HS-5 (cell line): ENCODE measurements at places on chromosomes 1 and 21.

GRCh38 chr1:247291833-247292561 lies 36.1 kb downstream of the VN1R5 start:
- no peak for DNase-seq

DNA sequence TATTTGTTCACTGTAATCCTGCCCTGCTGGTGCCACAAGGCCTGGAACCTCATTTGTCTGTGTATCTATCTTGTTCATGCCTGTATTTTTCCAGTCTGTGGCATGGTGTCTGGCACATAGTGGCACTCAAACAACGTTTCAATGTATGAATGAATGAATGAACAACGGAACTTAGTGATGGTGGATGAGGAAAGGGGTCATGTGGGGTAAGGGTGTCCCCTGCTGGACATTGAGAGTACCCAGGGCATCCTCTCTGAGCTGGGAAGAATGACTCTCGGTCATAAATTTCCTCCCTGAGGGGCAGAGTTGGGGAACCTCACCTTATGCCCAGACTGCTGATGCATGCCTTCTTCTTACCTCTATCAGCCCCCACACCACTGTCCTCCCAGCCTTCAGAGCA lies 18.9 kb upstream of the ZNF683 start:
- no peak for DNase-seq

GRCh38 chr1:70234733-70235132 lies 13.6 kb downstream of the SRSF11 start:
- DNase-seq, result no peak

- DNase-seq, result peak; percentile 67
These were observed 159.1 kb upstream of the C8B start for GRCh38 chr1:57124768-57125446.

- no peak for DNase-seq
These were observed 4.1 kb downstream of the PPM1J start for GRCh38 chr1:112711041-112711440.

GRCh38 chr1:235670157-235670776 lies 20.7 kb upstream of the GNG4 start:
- DNase-seq, result no peak

DNA sequence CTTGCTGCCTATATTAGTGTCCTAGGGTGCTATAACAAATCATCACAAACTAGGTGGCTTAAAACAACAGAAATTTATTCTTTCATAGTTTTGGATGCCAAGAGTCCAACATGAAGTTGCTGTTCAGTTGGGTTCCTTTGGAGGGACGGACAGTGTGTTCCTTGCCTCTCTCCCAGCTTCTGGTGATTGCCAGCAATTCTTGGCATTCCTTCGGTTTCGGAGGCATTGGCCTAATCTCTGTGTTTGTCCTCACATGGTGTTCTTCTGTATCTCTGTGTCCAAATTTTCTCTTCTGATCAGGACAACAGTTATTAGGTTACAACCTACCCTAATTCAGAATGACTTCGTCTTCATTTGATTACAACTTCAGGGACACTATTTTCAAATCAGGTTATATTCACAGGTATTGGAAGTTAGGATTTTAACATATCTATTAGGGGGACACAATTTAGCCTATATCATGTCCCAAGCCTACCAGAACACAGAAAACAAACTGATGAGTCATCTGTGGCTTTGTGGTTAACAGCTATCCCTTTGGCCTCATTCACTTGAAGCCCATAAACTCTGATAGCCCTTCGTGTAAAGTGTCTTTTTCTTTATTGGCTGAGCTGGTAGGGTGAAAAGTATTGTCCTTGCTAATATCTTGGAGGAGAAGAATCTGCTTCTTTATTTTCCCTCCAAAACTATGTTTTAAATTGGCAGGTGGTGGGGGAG lies 83.2 kb upstream of the PAPPA2 start:
- no peak for DNase-seq

DNA sequence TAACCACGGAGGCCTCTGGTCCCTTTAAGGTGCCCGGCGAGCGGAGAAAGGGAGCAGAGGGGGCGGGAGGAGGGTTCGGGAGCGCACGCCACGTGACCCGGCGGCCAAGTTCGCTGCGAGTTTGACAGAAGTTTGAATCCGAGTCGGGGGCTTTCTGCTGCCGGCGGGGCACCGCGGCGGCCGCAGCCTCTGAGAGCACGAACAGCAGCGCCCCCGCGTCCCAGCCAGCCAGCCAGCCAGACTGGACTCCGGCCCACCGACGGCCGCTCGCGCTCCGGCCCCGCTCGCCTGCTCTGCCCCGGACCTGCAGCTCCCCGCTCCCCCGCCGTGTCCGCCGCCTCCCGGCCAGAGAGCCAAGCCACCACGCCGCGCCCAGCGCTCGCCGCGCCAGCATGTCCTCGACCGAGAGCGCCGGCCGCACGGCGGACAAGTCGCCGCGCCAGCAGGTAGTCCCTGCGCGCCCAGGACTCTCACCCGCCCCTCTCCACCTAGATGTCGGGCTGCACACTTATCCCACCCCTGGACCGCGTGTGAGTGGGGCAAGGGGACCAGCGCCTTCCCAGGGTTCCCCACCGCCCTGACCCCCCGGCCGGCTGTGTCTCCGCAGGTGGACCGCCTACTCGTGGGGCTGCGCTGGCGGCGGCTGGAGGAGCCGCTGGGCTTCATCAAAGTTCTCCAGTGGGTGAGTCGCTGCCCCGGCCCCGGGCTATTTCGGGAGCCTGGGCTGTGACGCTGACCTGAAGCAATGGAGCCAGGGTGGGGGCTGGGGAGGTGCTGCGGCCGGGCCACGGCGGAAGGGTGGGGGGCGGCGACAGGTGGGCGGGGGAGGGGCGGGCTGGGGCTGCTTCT lies at the start of gene SYPL2:
Gene SYPL2 (plus strand): TSS at position 95 of the 849 bp plus-strand sequence. CDS start 298 bp downstream, at position 393.
- no peak for DNase-seq

DNA sequence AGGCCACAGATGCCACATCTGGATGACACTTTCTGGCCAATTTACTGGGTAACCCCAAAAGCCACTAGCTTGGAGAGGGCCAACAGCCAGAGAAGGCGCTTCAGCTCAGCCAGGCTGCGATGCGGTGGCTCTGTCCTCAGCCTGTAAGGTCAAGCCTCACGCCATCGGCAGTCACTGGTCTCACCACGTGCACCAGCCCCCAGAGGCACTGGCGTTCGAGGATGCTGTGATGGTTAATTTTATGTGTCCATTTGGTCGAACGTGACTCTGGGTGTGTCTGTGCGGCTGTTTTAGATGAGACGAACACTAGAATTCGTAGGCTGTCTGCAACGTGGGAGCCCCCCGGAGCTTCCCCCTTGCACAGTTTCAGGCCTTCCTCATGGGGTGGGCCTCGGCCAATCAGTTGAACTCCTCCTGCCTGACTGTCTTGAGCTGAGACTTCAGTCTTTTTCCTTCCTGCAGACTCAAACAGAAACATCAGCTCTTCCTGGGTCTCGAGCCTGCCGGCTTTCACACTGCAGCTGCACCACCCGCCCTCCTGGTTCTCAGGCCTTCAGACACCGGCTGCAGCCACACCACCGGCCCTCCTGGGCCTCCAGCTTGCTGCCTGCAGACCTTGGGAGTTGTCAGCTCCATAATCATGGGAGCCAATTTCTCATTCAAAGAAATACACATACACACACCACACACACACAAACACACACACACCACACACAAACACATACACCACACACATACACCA lies 41.6 kb upstream of the SLC45A1 start:
- DNase-seq, result no peak

GRCh38 chr1:58975888-58976287 lies 192.0 kb upstream of the JUN start:
- no peak for DNase-seq

DNA sequence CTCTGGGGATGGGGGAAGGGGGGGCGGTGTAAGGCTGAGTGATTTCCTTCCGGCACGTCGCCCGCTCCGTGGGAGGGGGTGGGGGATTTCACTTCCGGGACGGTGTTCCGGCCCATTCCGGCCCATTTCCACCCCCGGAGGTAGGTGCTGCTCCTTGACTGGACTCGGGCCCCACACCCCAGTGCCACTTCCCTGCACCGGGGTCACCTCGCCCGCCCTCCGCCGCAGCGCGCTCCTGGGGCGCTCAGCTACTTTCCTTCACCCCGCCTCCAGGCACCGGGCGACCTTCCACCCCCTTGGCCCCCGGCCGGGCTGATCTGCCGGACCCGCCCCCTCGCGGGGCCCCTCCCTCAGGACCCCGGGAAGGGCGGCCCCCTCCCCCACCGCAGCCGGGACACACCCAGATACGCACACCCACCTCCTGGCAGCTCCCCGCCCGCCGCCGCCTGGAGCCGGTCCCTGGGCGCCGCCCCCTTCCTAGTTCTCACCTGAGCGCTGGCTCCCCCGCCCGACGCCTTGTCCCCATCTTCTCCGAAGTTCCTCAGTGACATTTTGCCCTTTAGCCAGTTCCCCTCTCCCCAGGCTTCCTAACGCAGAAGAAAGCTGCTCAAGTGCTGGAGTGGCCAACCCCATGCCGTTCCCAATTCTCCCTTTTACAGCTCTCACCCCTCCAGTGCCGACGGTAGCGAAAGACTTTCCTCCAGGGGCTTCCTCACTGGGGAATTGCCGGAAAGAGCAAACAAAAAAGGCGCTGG lies at the start of gene ZBTB37:
Gene ZBTB37 (plus strand): TSS at position 115 of the 755 bp plus-strand sequence. CDS start 1,846 bp downstream, outside the sequence.
- DNase-seq, result no peak

DNA sequence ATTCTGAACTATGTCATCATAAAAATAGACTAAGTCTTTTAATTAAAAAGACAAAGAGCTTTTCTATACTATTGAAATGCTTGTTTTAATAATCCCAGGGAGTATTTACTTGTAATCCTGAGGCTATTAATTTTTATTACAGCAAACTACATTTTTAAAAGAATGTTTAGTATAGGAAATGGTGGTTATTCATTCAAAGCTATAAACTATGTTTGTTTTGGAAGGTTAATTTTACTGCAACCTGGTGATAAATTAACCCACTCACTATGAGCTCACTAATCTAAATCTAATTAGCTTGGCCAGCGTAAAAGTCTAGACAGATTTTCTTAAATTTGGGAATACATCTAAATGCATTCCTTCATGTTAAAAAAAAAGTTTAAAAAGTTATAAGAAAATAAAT lies 13.8 kb upstream of the EYA3 start:
- DNase-seq, result no peak

DNA sequence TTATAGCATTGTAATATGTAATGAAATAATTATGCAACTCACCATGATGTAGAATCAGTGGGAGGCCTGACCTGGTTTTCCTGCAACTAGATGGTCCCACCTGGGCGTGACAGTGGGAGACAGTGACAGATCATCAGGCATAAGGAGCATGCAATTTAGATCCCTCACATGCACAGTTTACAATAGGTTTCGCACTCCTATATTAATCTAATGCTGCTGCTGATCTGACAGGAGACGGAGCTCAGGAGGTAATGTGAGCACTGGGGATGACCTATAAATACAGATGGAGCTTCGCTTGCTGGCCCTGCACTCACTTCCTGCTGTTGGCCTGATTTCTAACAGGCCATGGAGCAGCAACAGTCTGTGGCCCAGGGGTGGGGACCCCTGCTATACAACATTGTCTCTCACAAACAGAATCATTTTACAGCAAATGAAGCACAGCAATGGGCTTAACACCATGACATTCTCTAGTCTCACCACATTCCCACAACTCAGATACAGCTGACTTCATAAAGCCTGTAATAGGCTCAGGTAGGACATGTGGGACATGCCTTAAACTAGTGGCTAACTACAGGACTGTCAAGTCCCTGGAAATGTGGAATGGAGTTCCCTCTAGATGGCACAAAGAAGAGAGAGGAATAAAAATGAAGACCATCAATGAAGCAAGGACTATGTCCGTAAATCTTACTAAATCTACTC lies 40.7 kb upstream of the SLC5A9 start:
- no peak for DNase-seq

GRCh38 chr1:35536556-35537162 lies 20.5 kb downstream of the KIAA0319L start:
- DNase-seq, result no peak

GRCh38 chr1:14994841-14995437 lies 158.6 kb upstream of the TMEM51 start:
- DNase-seq, result no peak

DNA sequence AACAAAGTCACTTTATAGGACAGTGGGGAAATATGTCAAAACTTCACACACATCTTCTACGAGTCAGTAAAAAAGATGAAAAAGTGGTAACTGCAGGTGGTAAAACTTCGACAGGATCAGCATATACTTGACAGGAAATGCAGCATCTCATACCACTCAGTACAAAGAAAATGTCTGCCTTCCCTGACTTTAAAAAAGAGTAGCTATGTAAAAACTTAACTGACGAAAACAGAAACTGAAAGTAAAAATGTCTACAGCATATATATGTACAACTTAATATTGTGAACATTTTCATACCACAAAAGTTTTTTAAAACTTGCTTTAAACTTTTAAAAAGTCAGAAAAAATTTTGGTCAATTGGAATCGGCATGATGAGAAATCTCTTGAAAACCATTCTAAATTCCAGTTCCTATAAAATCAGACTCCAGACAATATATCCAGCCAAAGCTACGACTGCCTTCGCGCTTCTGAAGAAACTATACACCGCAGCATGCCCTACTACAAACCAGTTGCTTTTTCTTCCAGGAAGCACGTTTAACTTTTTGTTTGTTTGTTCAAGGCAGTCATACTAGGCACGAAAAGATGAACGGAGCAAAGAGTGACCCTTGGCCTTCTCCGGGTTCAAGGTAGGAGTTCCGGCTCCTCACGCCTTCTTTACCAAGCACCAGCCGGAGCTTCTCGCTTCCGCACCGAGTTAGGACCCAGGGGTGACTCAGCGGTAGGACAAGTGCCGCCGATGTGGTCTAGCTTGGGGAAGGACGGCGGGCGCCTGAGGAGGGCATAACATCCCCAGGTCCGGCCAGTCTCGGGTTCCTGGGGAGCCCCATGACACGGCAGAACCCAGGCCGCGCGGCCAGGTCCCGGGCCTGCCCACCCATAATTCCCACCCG lies 612 bp downstream of the PSMA5 start:
- peak; percentile 31 for DNase-seq

DNA sequence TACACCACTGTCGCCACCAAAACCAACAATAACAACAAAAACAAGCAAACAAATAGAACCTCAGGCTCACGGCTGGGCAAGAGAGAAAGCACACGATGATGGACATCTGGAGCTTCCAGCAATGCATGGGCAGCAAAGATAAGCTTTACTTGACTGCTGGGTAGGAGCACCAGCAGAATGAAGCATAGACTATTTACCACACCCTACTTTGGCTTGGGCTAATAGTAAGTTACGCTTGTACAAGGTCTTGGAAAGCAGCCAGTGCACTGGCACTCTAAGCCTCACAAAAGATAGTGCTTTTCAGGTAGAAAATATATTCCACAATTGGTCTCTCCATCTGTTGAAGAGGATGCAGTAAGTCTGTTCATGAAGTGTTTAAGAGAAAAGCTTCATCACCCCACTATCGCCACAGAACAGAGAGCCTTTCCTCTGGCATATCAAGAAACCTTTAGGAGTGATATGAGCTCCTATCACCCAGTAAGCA lies 13.6 kb downstream of the ADIPOR1 start:
- no peak for DNase-seq

GRCh38 chr1:17711941-17712340 lies 43.2 kb upstream of the ACTL8 start:
- no peak for DNase-seq

GRCh38 chr1:203968761-203969160 lies 104.2 kb upstream of the SOX13 start:
- no peak for DNase-seq
